ENCODE measurements at places on chromosomes 6 and 20.

GRCh38 chr20:10939331-10939941 lies 265.6 kb upstream of the JAG1 start:
- no peak for DNase-seq

DNA sequence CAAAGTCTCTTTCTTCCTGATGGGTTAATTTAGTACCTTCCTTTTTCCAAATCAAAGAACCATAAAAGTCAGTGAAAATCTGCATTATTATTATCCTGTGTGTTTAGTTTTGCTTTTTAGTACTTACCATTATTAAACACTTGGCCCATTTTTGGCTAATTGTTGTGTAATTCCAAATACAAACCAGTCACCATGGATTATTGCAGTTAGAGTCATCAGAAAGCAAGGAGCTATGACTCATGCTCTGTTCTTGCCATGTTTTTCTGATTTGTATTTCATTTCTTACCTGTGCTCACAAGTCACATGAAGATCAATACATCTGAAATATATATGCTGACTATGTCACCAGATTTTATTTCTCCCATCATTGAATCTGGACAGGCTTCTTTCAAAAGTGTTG lies 31.3 kb downstream of the SLC22A3 start:
- DNase-seq: no peak

- DNase-seq: no peak
Measured at GRCh38 chr6:98579941-98580340, 254.4 kb upstream of the POU3F2 start.

GRCh38 chr6:129696028-129696418 lies 14.0 kb downstream of the ARHGAP18 start:
- DNase-seq: no peak
